Heart right ventricle (tissue), 16 donors: ENCODE measurements at places on chromosomes 2 and 18. TPM values are rescaled to one million over a fixed set of nuclear protein-coding genes. Genes with fewer than 3 reads are reported as not detected.

Gene STAMBP
- polyA plus RNA-seq = 24.4 TPM

- H3K4me1 ChIP-seq = peaks cover 18% of the 10 kb centered on the region
- peak overlapping the region; percentile 29 for H3K4me3 ChIP-seq
- DNase-seq = no peak
These were observed 9.8 kb downstream of the RMDN2 start for GRCh38 chr2:37934591-37935513.

DNA sequence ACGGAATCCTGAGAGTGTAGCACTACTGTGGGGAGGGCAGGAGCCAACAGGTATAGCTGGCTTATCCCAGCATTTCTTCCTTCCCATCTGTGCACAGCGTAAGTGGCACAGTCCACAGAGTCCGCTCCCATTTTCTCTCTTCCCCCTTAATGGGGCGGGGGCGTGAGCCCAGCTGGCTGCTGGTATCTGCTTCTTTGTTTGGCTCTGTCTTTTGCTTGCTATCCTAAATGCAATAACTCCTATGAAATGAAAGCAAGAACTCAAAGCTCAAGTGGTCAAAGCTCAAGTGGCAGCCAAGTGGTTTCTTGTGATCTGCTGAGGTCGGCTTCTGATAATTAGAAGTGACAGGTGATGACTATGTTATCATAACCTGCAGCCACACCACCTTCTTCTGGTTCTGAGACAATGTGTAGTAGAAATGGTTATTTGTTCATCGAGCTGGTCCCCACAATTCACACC, 192.7 kb downstream of the PLCL1 start:
- H3K27me3 ChIP-seq = no peaks in the 10 kb centered on the region
- no peak for DNase-seq
- H3K27ac ChIP-seq = no peak overlapping the region
- peaks cover 40% of the 10 kb centered on the region for H3K4me1 ChIP-seq

DNA sequence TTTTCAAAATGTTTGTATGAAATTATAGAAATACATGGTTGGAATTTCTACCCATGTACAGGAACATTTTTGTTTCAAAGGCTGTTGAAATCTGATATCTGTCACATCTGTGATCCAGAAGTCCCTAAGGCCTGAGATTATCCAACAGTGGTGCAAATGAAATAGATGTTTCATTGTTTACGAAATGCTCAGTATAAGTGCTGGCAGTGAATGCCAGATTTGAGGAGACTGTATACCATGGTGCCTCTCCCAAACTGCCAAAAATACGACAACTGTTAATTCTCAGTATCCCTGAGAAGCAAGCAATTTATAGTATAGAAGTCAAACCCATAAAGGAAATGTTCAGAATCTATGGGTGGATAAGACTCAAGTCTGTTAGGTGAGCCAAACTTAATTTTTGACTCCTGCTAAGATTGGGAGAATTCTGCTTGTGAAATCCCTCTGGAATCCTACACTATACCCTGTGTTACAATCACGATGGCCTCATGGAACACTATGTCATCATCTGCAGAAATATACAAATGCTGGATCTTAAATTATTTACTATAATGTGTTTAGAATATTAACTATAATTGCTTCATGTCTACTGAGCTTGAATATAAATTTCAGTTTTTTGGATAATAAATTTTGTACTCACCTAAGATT, 71.2 kb upstream of the DOCK10 start:
- DNase-seq = no peak
- no peak overlapping the region for H3K27ac ChIP-seq
- H3K27me3 ChIP-seq = no peaks in the 10 kb centered on the region
- H3K36me3 ChIP-seq = no peaks in the 10 kb centered on the region
- H3K4me3 ChIP-seq = no peak overlapping the region

DNA sequence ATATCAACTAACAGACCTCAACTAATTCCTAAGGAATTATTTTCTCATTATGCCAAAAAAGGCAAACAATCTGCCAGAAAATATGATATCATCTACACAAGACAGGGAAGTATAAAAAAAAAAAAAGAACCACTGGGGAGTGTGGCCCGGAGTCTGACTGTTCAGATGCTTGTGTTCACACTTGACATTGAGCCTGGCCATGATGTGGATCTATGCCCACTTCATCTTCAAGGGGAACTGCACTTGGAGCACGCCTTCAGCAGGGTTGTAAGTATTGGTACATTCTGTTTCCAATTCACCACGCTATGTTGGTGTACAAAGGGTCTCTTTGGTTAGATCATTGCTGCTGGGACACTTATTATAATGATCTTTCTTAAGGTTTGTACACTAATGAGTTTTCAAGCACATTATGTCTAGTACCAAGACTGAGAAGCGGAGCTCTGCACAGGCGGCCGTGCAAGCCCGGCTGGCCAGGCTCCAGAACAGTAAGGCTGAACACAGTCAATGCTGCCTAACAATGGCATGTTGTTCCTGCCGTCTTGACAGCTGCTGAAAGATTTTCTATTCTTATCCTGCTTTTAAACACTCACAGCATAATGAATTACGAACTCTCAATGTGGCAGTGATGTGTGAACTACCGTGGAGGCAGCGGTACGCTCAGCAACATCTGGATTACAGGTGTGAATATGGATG, 788.4 kb upstream of the SOX11 start:
- H3K4me3 ChIP-seq = no peak overlapping the region
- no peak overlapping the region for H3K27ac ChIP-seq
- no peaks in the 10 kb centered on the region for H3K36me3 ChIP-seq
- DNase-seq = peak; percentile 31
- no peaks in the 10 kb centered on the region for H3K4me1 ChIP-seq
- no peaks in the 10 kb centered on the region for H3K27me3 ChIP-seq

DNA sequence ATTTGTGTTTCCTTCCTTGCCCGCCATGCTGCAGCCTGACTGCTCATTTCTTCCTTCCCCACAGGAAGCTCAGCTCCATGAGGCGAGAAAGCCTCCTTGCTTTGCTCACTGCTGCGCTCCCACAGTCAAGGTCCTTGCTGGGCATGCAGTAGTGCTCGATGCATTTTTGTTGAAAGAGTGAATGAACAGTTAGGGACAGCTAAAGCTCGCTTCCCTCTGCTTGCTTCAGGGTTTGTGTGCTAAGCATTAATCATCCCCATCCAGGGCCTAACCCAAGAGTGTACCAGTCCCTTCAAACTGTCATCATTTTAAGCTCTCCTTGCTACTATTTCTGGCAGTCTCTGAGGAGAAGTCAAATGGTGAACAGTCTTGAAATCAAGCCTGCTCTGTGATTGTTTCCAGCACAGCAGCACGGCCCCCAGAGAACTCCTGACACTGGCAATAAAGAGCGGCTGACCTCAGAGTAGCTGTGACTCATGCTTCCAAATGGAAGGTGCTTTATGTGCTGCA, 171.7 kb upstream of the SOX11 start:
- H3K4me3 ChIP-seq = no peak overlapping the region
- H3K27ac ChIP-seq = peak overlapping the region; percentile 86
- H3K36me3 ChIP-seq = no peaks in the 10 kb centered on the region
- no peaks in the 10 kb centered on the region for H3K27me3 ChIP-seq

DNA sequence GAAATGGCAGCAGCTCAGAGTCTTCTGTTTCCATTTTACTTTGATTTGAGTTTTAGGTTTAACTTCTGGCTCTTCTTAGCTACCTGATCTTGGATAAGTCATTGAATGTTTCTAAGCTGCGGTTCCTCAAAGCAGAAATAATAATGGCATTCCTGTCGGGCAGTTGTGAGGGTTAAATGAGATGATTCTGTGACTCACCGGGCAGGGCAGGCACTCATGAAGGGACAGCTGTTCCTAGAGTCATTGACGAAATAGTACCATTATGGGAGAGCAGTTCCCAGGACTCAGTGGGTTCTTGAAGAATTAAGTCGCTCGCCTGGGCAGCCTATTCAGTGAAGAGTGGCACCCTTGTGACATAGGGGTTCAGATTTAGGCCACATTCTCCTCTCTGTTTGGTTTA, 10.3 kb downstream of the TRIB2 start:
- H3K4me3 ChIP-seq = no peak overlapping the region
- H3K4me1 ChIP-seq = peaks cover 80% of the 10 kb centered on the region
- DNase-seq = no peak
- H3K27me3 ChIP-seq = no peaks in the 10 kb centered on the region
- no peaks in the 10 kb centered on the region for H3K36me3 ChIP-seq

GRCh38 chr2:28164280-28164801, 228.3 kb upstream of the FOSL2 start:
- no peaks in the 10 kb centered on the region for H3K27me3 ChIP-seq
- H3K4me1 ChIP-seq = peaks cover 50% of the 10 kb centered on the region
- no peak overlapping the region for H3K4me3 ChIP-seq
- H3K36me3 ChIP-seq = no peaks in the 10 kb centered on the region
- peak overlapping the region; percentile 53 for H3K27ac ChIP-seq

Gene KCNK3
- 1.2 TPM for polyA plus RNA-seq

GRCh38 chr18:80103231-80103630, 5.8 kb upstream of the ADNP2 start:
- H3K27me3 ChIP-seq = no peaks in the 10 kb centered on the region
- H3K27ac ChIP-seq = no peak overlapping the region
- H3K4me1 ChIP-seq = peaks cover 4% of the 10 kb centered on the region
- H3K4me3 ChIP-seq = no peak overlapping the region
- DNase-seq = no peak

DNA sequence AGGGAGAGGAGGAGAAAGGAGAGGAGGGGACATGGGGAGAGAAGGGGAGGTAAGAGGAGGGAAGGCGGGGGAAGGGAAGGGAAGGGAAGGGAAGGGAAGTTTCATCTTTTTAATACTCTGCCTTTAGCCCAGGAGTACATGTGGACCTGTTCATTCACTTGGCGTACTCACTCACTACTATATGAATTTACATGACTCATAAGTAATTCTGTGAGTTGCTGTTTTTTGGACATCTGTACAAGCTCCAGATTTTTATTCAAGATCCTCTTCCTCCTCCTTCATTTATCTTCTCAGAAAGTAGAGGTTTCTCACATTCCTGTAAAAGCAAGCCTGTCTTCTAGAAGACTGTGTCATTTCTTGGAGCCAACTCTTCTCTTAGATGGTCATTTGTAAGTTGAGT, 84.6 kb downstream of the RDH14 start:
- peaks cover 5% of the 10 kb centered on the region for H3K4me1 ChIP-seq
- H3K27me3 ChIP-seq = no peaks in the 10 kb centered on the region
- no peaks in the 10 kb centered on the region for H3K36me3 ChIP-seq
- DNase-seq = no peak
- H3K27ac ChIP-seq = no peak overlapping the region

DNA sequence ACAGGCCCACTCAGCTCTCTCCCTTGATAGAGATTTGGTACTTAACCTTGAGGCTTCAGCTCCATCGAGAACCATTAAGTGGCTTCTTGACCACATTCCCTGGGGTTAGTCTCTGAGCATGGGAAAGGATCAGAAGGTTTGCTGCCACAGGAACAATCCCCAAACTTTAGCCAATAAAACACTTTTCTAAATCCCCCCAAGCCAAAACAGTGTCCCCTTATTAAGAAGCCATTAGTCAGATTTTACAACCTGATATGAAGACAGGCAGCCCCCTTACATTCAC, 37.7 kb upstream of the SLC8A1 start:
- DNase-seq = no peak
- no peaks in the 10 kb centered on the region for H3K27me3 ChIP-seq
- no peaks in the 10 kb centered on the region for H3K36me3 ChIP-seq
- peaks cover 52% of the 10 kb centered on the region for H3K4me1 ChIP-seq
- peak overlapping the region; percentile 23 for H3K27ac ChIP-seq

DNA sequence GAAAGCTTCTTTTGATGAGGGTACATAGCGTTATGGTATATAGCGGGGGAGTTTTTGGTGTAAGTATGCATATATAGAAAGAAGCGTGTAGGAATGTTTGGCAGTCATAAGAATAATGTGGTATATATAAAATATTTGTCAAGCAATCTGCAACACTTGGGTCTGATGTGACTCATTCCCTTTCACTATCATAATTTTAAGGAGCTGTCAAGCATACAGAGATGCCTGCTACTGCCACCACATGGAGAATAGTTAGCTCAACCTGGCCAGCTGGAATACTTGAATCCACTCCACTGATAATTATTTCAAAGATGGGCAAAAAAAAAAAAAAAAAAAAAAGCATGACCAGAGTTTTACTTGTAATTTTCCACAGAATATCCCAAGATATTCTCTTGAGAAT, 559.8 kb upstream of the REG3G start:
- H3K4me3 ChIP-seq = no peak overlapping the region
- H3K4me1 ChIP-seq = no peaks in the 10 kb centered on the region
- H3K36me3 ChIP-seq = no peaks in the 10 kb centered on the region
- H3K27ac ChIP-seq = no peak overlapping the region
- no peaks in the 10 kb centered on the region for H3K27me3 ChIP-seq

GRCh38 chr18:76713432-76713831, 108.9 kb upstream of the ZNF236 start:
- no peak overlapping the region for H3K4me3 ChIP-seq
- no peak for DNase-seq
- H3K27ac ChIP-seq = no peak overlapping the region
- no peaks in the 10 kb centered on the region for H3K4me1 ChIP-seq
- no peaks in the 10 kb centered on the region for H3K27me3 ChIP-seq
- H3K36me3 ChIP-seq = no peaks in the 10 kb centered on the region

DNA sequence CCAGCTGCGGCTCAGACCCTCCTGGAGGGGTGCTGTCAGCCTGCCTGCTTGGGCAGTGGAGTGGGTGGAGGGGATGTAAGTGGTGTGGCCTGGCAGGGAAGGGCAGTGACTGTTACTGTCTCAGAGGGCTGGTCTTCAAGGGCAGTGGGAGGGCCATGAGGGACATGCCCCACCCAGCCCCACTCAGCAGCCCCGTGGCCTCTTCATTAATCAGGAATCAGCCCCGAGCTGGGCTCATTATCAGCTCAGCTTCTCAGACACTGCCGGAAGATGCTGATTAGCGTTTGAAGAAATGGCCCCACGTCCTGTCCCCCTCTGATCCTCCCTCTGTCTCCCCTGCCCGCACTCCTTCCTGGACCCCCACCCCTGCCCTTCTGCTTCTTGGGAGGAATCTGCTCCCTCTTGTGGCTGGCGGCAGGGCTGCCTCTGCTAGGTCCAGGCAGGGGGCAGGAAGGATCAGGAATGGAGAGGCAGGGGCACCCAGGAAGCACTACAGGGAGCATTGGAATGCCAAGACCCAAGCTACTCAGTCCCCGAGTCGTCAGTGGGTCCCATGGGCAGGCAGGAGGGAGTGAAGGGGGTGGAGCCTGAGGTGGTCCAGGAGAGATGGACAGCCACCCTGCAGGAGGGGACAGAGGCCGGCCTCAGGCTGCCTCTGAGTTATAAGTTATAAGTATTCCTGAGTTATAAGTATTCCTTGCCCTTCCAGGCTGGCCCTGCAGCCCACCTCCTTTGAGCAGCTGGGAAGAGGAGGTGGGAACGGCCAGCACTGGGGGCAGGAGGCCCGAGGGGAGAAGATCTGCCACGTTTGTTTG, 7.0 kb downstream of the ASIC4 start:
- peaks cover 38% of the 10 kb centered on the region for H3K4me1 ChIP-seq
- DNase-seq = peak; percentile 45
- H3K4me3 ChIP-seq = no peak overlapping the region
- H3K27me3 ChIP-seq = peaks cover 41% of the 10 kb centered on the region
- peak overlapping the region; percentile 54 for H3K27ac ChIP-seq

Gene STPG4
- polyA plus RNA-seq = 0.06 TPM

DNA sequence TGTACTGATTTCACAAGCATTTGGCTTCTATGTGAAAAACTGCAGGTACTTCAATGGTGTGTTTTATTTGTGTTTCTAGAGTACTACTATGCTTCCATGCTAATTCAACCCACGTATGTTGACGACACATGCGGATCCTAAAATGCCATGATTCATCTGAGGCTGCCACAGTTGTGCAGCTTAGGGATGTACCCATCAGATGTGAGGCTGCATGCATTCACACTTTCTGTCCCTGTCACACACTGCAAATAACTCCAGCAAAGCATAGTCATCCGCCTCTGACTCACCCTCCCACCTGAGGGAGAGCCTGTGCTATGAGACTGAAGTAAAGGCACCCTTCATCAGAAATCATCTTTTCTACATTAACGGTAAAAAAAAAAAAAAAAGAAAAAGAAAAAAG, 22.1 kb upstream of the SERTAD2 start:
- H3K4me3 ChIP-seq = no peak overlapping the region
- DNase-seq = no peak
- H3K27me3 ChIP-seq = no peaks in the 10 kb centered on the region
- peaks cover 12% of the 10 kb centered on the region for H3K4me1 ChIP-seq
- no peak overlapping the region for H3K27ac ChIP-seq
